Activated gamma-delta T cell treated with Interleukin-2 at 50 U/mL for 16 hours (primary cell): ENCODE measurements at places on chromosomes 4 and X.

- no peak for DNase-seq
Observed at GRCh38 chr4:148778980-148779675, 336.9 kb upstream of the NR3C2 start.

DNA sequence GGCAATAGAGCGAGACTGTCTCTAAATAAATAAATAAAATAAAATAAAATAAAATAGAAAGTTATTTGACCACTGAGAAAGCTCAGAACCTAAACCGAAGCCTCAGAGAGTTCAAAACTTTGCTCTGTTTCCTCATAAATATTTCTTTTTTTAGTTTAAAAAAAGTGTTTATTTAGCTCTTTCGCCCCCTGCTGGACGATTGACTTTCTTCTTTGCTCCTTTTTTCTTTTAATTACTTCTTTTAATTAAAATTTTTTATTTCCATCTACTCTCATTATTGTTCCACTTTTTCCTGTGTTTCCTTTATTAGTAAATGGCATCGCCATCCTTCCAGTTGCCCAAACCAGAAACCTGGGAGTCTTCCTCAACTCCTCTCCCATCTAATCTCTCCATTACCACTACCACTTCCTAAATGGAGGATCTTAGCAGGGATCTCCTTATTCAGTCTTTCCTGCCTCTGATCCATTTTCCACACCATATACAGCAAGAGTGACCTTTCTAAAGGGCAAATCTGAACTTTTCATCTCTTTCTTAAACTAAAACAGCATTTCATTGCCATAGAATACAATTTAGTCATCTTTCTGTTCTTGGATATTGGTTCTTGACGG lies 728 bp upstream of the IL13RA2 start:
- no peak for DNase-seq

GRCh38 chr4:147943159-147943638 lies 211.3 kb downstream of the ARHGAP10 start:
- DNase-seq: no peak

DNA sequence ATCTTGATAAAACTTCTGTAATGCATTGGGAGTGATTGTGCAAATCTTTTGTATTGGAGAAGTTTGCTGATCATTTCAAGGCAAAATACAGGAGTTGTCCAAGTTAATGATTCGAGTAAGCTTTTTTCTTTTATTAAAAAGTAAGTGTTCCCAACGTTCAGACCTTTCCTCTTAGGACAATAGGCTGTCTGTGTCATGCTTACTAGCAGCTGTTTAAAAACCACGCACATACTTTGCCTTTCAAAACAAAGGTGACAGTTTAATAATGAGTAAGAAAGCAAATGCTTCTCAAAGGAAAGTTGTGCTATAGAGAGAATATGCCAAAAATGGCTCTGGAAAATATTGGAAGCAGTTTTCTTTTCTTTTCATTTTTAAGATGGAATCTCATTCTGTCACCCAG lies 11.2 kb downstream of the TRAPPC11 start:
- DNase-seq: no peak

DNA sequence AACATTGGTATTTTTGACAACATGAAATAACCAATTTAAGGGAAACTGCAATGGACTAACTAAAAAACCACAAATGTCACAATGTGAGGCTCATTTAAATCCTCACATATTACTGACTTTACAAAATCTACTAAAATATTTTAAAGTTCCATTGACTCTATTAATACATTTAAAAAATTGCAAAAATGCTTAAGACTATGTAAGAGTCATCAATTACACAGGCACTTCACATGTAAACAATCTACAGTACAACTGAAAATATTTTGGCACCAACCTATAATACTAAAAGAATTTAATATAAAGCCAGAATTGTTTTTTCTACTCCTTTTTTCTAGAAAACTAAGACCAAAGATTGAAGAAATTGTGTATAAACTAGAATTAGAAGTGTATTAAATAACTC lies 76.8 kb upstream of the RBMXL3 start:
- no peak for DNase-seq

DNA sequence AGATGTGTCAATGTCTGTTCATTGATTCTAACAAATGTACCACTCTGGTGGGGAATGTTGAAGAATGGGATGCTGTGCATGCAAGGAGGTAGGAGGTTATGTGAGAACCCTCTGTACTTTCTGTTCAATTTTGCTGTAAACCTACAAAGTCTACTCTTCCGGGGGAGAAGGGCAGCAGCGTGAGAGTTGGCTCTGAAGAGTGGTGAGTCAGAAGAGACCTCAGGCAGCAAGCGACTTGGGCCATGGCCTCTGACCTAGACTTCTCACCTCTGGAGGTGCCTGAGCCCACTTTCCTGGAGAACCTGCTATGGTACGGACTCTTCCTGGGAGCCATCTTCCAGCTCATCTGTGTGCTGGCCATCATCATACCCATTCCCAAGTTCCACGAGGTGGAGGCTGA lies 26.7 kb downstream of the MANBA start:
- no peak for DNase-seq

- DNase-seq: no peak
Observed at GRCh38 chrX:65689377-65689776, 21.9 kb downstream of the MSN start.

- DNase-seq: no peak
Observed at GRCh38 chr4:169234137-169234855, 36.5 kb downstream of the SH3RF1 start.

- DNase-seq: no peak
Observed at GRCh38 chrX:13911586-13911985, 94.7 kb upstream of the GPM6B start.

DNA sequence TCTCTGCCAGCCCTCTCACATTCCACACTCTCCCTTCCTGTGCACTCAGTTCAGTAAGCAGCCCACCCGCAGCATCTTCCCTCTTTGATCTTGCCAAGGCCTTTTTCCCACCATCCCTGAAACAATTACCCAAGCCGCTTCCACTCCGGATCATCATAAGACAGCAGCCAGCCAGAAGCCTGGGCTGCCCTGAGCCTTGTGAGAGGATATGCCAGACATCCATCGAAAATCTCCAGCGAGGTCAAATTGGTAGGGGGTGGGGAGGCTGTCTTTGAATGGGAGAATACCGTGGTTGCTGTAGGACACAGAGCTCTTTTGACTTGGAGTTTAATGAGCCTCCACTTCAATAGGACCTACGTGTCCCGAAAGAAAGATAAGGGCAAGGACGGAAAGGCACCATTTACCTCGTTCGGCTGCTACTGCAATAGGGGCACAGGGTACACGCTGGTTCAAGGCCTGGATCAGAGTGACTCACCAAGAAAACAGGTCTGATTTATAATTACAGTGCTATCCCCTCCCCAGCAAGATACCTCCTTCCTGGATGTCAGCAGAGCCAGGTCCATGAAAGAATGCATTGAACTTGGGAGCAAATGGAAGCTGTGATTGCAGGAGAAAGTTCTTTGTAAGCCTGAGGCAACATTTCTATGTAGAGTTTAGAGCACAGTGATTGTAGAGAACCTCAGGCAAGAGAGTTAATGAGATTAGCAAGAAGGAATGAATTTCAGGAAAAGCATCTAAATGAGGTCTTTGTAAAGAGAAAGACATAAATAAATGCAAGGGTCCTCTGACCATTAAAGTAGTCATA lies 39.5 kb downstream of the AMOT start:
- no peak for DNase-seq

DNA sequence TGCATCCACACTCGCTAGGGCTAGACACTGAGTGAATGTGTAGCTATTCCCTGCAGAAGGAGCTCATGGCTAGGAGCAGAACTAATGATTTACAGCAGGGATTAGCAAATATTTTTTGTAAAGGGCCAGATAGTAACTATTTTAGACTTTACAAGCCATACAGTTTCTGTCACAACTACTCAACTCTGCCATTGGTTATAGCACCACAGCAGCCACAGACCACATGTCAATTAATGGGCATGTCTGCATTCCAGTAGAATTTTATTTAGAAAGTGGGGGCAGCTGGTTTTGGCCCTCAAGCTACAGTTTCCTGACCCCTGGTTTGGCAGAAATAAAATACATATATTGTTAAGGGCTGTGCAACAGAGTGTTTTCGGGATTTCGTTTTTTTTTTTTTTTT lies 192.6 kb downstream of the FRMPD4 start:
- no peak for DNase-seq

- no peak for DNase-seq
Observed at GRCh38 chr4:134798573-134798972, 597.0 kb upstream of the PABPC4L start.

DNA sequence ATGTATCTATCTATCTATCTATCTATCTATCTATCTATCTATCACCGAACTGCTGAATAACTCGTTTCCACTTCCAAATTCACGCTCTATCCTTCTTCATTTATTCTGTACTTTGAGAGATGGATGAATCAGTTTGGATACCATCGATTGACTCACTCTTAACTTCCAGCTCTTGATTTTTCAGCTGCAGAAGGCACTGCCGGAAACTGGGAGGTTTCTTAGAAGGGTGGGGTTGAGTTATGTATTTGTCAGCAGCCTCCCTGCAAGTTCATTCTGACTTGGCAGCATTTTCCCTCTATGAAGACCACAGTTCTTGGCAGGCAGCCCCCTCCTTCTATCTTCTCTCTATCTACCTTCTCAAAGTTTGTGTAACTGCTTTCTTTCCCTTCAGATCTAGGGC lies 112.0 kb upstream of the MAGEB18 start:
- DNase-seq: no peak

DNA sequence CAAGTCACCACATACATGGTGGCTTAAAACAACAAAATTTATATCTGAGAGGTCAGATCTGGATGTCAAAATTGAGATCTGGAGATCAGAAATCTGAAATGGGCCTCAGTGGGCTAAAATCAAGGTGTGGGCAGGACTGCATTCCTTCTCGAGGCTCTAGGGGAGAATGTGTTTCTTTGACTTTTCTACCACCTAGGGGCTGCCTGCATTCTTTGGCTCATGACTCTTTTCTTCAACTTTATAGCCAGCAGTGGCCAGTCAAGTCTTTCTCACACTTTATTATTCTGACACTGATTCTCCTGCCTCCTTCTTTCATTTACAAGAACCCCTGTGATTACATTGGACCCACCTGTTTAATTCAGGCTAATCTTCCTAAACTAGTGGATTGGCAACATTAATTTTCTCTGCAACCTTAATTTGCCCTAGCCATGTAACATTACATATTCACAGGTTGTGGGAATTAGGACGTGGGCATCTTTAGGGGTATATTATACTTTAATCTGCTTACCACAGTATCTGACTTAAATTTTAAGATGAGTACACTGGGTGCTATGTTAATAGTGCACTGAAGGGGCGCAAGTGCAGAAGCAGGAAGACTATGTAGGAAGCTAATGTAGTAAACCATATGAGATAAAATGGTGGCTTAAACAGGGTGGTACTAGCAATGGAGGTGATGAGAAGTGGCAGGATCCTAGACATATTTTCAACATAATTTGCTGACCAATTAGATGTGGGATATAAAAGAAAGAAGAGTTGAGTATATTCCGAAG lies 188.0 kb downstream of the SLC4A4 start:
- no peak for DNase-seq

DNA sequence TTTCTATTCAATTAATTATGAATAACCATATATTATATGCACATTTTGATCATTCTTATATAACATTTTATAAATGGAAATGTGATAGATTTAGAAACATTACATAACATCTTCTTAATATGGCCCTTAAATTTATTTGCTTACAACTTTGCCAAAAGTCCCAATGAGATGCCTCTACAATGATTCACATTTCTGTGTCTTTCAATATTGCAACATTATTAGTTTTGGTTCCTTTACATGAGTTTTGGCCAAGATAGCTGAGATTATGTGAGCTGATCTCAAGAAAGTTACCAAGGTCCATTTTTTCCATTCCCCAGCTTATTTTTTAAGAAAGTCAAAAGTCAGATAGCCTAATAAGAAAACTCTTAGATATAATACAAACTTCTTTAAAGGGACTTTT lies 361.2 kb downstream of the PCDH7 start:
- no peak for DNase-seq

- no peak for DNase-seq
Observed at GRCh38 chrX:20144491-20144890, 2.9 kb upstream of the EIF1AX start.

- no peak for DNase-seq
Observed at GRCh38 chrX:40090961-40091360, 6.8 kb downstream of the BCOR start.

- no peak for DNase-seq
Observed at GRCh38 chrX:70044541-70045245, 5.0 kb downstream of the AWAT2 start.
